Activated T-cell treated with anti-CD3 and anti-CD28 coated beads for 24 hours (primary cell): ENCODE measurements at places on chromosomes 12 and 14.

GRCh38 chr12:129670256-129670920 lies 233.4 kb downstream of the TMEM132D start:
- DNase-seq = no peak

DNA sequence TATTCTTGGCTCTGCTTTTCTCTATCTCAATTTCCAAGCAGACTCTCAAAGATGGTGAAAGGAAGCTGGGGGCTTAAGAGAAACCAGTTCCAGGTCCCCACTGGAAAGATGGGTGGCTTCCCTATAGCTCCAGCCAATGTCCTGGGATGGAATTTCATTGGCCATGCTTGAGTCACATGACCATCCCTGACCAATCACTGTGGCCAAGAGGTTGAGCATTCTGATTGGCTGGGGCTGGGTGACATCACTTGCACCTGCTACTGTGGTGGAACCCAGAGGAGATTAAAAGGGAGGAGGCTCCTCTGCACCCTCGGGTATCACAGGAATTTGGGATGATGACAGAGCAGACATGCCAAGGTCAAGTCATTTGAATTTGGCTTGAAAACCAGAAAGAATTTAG lies 436.5 kb downstream of the TMEM132D start:
- no peak for DNase-seq

GRCh38 chr12:43338848-43339526 lies 213.0 kb downstream of the ADAMTS20 start:
- DNase-seq = no peak

GRCh38 chr14:106802413-106803364 lies 1276.3 kb downstream of the TMEM121 start:
- DNase-seq = no peak

- DNase-seq = no peak
Observed at GRCh38 chr12:17954788-17955187, 135.2 kb downstream of the RERGL start.

DNA sequence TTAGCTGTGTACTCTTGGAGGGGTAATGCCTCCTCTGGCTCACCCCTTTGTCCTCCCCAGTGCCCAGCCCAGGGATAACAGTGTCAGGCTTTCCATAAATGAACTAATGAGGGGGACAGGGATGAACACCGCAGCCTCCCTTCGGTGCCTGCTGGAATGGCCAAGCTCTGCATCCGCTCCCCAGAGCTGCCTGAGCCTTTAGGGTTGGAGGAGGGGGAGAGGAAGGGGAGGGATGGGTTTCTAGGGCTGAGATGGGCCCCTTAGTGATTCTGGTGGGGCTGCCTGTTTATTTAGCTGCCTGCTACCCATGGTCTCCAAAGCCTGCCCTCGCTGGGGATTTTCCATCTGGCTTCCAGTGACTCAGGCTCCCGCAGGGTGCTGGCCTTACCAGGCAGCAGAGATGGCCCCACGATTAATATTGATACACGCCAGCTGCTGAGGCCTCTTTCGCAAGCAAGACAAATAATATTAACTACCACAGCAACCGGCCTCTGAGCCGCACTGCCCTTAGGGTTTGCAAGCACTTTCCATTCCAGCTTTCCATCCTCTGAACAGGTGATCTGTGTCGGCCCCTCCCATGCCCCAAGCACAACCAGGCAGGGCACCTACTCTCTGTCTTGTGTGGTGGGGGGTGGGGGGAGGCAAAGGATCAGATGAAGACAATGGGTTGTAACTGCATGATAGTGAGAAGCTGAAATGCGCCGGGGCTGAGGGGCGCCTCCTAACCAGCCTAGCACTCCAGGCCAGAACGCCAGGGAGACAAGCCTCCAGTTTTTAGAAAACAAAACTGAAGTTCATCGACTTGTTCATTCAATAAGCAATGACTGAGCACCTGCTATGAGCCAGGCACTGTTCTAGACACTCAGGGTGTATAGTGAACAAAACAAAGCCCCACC lies 56.7 kb downstream of the C14orf132 start:
- no peak for DNase-seq

GRCh38 chr14:75221797-75222196 lies 45.4 kb upstream of the TMED10 start:
- no peak for DNase-seq

- no peak for DNase-seq
Observed at GRCh38 chr12:27553941-27554340, 29.9 kb downstream of the PPFIBP1 start.

- no peak for DNase-seq
Observed at GRCh38 chr12:27577688-27578087, 53.7 kb downstream of the PPFIBP1 start.

- no peak for DNase-seq
Observed at GRCh38 chr14:25516838-25517237, 466.9 kb upstream of the STXBP6 start.
